ENCODE measurements at places on chromosomes 2 and 18.

GRCh38 chr2:221025398-221025797, 546.7 kb downstream of the EPHA4 start:
- no peak for DNase-seq

DNA sequence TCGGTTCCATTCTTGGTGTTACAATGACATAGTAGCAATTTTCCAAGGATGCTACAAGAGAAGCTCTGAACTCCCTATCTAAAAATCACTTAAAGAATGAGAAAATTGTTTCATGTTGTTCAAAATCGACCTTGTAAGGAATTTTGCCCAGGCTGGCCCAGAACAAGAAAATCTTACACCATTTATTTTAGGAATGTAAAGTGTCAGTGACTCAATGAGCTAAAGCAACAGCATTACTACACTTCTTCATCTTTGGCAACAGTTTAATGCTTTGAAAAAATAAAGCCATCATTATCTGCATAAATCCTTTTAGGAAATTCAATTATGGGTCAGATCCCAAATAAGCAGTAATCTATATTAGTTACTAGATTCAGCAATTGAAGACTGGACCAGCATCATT, 38.6 kb downstream of the SLC25A12 start:
- no peak for DNase-seq

- no peak for DNase-seq
Measured at GRCh38 chr18:26993568-26993967, 128.1 kb upstream of the AQP4 start.

DNA sequence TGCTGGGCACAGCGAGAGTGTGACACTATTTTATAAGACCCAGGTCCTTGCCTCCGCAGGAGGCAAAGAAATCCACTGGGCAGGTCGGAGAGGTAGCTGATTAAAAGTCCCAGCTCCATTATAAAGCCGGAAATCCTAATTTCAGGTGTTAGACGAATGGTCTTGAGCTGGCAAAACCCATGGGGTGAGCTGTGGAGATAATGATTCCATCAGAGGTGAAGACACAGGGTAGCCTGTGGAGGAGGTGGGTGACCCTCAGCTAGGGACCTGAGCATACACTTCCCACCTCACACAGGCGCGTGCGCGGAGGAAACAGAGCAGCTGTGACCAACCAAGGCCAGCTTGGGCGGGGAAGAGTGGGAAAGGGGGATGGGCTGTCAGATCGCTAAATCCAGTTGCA, 201.7 kb upstream of the CXCR4 start:
- DNase-seq: no peak

- DNase-seq: no peak
Measured at GRCh38 chr2:217525076-217525475, 477.7 kb downstream of the TNS1 start.

GRCh38 chr2:74502720-74503505, 3.5 kb upstream of the LBX2 start:
- DNase-seq: peak; percentile 15

- DNase-seq: no peak
Measured at GRCh38 chr2:99602476-99602875, 112.7 kb upstream of the REV1 start.

DNA sequence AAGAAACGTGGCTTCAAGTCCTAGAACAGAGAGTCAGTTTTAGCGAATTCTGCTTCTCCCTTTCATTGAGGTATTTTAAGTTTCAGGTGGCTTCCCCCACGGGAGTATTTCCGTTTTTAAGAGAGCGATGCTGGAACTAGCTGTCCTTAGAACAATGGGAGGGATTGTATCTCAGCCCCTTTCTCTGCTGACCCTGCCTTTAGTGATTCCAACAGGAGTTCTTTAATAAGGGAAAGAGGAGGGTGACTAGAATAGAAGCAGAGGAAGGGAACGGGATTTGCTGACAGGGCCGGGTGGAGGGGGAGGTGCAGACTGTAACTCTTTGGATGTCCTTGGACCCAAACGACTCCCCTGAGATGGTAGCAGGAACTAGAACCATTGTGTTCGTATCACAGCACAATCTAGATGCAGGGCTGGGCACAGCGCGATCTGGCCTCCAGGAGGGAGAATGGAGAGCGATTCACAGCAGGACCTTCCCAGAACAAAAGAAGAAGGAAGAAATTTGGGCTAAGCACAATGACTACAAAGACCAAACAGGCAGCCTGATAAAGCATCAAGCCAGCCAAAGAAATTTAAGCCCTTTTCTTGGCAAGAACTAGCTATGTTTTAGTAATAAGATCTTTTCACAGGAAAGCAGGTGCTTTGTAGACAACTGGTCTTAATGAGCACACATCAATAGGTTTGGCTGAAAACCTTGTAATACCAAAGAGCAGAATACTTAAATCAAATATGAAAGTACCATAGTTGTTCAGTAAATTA, 15.8 kb upstream of the RTTN start:
- no peak for DNase-seq

DNA sequence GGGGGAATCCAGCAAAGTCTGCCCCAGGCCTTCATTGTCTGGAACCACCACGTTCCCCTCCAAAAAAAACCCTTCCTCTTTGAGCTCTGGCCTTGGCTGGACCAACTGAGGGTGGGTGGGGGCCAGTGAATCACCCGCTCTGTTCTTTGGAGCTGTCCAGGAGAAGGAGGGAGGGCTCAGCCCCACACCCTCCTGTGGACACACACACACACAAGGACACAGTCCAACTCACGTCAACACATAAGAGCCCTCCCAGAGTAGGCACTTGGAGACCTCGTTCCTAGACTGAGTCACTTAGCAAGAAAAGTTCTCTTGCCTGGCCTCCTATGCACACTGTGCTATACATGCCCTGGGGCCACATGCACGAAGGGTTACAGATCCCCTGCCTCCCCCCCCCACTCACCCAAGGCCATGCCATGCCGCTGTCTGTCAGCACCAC, 1.2 kb upstream of the TNS1 start:
- no peak for DNase-seq

GRCh38 chr2:230590333-230590732, 122.3 kb upstream of the CAB39 start:
- no peak for DNase-seq

GRCh38 chr18:811892-812375, at the start of gene YES1:
TSS of gene YES1 (minus strand) at chr18:812242. CDS start at chr18:756827, 55,415 bp downstream.
- peak; percentile 3 for DNase-seq

DNA sequence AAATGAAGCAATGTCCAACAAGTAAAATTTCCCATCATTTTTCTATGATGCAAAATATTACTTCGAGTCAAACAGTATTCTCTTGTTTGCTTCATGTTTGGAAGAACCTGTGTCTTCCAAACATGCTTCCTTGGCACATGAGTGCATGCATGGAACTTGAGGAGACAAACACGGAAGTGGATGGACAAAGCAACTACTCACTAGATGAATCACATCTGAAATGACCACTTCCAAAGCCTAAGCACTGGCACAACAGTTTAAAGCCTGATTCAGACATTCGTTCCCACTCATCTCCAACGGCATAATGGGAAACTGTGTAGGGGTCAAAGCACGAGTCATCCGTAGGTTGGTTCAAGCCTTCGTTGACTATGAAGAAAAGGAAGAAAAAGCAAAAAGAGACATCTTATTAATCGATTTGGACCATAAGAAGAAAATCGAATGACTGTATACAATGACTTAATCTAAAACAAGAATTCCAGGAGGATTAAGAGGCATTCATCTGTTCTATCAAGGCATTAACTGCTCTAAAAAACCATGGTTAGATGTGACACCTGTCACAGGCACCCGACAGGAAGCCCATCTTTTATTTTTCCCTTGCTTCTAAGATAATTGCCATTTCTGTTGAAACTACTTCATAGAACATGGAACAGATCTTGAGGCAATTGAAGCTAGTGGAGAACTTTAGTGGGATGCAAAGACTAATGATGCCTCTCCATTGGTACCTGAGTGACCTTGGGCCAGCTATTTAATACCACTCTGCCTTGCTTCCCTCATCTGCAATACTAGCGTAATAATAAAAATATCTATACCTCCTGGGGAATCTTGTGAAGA, 56.0 kb downstream of the ATIC start:
- DNase-seq: no peak

DNA sequence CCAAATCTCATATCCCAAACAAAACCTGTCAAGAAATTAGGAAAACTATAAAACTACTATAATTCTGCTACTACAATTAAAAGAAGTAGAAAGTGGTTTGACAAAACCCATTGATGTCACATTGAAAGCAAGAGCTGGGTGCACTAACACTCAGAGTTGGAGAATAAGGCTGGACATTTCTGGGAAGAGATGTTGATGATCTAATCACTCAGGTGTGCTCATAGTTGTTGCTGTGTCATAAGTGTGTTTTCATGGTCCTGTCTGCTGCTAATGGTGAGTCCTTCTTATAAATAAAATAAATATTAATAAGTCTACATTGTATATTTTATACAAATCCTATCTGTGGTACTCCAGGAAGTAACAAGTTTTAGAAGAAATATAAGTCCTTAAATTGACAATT, 168.2 kb upstream of the LRP1B start:
- DNase-seq: no peak

DNA sequence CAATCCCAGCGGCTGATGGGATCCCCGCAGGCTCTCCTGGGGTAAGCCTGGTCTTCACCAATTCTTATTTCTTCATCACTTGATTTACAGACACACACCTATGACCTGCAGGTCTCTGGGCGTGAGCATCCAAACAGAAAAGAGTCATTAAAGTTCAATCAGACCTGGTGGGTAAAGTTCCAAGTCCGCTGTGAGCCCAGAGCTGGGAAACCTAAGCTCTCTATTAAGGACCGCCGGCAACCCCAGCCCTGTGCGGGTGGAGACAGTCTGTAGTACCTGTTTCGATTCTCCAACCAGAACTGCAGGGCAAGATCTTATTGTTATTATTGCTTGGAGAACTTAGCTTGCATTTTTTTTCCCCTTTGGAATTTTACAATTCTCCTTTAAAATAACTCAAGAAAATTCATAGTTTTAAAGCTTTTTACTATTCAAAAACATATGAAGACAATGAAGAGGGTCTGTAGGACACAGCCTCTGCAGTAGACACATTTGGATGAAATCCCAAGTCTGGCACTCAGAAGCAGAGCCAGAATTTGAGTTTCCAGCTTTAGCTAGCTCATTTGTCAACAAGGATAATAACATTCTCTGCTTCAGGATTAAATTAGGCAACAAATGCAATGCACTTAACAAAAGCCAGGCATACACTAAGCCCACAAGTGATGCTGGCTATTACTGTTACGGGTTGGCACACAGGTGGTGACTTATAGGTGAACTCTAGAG, 376.4 kb downstream of the INSIG2 start:
- no peak for DNase-seq

DNA sequence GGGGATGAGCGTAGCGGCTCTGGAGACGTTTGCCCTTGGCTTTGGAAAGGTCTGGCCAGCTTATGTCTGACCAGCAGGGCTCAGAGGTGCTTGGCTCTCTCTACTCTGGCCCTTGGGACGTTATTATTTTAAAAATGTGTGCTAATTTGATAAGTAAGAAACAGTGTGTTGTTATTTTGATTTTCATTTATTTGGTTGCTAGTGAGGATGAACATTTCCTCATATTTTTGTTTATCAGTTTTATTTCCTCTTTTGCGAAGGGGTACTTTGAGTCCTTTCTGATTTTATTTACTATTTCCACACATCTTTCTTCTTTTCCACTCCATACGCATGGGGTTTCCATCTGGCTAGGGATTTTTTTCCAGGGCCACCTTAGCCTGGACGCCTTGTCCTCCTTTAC, 11.4 kb downstream of the CXCR4 start:
- no peak for DNase-seq

GRCh38 chr18:13243363-13243762, 24.8 kb downstream of the LDLRAD4 start:
- no peak for DNase-seq

All from esophagus squamous epithelium (tissue), 5 donors.